Activated gamma-delta T cell (primary cell): ENCODE measurements at places on chromosomes 2 and 18.

DNA sequence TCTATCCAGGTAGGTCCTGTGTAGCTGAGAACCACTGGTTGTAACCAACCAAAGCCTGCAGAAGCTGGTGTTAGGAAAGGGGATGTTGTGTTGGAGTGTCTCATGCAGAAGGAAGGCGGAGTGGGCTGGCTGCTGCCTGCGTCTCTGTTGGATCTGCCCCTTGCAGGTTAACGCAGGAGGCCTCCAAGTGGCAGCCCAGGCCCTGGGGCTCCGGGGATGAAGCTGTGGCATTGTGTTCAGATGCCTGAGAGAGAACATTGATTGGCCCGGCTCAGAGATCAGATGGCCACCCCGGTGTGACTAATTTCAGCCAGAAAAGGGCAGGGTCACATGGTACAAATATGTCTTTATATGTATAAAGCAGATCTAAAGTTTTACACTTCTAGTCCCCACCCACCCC is 216.0 kb downstream of the GLI2 start:
- no peak for DNase-seq

DNA sequence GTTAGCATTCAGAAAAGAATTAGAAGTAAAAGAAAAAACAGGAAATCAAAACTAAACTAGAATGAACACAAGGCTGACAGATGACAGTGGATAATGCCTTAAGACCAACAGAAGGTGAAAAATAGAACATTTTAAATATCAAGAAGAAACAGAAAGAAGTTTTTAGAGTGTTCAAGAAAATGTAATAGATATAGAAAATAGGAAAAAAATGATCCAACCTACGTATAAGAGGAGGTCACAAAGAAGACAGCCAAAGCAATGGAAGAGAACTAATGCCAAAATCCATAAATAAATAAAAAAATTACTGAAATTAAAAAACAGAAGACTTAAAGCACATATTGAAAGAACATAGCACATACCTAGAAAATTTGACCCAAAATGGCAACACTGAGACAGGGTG is 42.5 kb upstream of the EN1 start:
- DNase-seq = no peak

DNA sequence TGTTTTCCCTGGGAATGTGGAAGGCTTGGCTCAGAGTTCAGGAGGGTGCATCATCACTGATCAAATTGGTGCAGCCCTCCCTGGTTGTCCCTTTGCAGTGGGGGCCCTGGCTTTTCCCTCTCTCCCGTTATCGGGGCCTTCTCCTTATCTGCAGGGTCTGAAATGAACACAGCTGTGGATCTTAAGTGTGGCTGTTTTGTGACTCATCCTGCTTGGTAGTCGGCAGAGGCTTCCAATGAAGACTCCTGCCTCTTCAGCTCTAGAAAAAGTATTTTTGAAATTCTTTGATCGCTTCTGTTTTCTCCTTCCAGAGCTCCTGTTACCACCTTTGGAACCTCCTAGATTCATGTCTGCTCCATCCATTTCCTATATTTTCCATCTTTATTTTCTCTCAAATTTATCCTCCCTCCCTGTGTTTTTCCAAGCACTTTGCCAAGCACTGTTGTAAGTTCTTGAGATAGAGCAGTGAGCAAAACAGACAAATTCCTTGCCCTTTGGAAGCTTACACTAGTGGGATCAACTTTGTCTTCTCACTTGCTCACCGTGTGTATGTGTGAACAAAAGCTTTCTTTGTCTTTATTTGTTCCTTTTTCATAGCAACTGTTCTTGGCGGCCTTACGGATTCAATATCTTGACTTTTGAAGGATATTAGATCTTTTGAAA is 45.7 kb downstream of the RALB start:
- DNase-seq = no peak

DNA sequence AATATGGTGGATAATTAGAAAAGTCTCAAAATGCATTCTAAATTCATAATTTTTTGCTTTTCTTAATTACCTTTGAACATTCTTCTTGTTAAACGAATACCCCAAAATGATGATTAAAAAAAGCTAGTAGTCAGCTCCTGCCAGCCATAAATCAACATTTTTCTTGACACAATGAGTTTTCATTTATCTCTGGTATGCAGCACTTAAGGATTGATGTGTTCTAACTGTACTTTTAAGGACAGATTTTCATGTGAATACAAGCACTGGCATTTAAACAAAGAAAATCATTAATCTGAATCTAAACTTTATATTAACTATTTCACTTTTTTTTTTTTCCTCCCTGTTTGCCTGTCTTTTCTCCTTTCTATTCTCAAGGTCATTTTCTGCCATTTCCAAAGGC is 976.8 kb downstream of the TMEM182 start:
- DNase-seq = no peak

DNA sequence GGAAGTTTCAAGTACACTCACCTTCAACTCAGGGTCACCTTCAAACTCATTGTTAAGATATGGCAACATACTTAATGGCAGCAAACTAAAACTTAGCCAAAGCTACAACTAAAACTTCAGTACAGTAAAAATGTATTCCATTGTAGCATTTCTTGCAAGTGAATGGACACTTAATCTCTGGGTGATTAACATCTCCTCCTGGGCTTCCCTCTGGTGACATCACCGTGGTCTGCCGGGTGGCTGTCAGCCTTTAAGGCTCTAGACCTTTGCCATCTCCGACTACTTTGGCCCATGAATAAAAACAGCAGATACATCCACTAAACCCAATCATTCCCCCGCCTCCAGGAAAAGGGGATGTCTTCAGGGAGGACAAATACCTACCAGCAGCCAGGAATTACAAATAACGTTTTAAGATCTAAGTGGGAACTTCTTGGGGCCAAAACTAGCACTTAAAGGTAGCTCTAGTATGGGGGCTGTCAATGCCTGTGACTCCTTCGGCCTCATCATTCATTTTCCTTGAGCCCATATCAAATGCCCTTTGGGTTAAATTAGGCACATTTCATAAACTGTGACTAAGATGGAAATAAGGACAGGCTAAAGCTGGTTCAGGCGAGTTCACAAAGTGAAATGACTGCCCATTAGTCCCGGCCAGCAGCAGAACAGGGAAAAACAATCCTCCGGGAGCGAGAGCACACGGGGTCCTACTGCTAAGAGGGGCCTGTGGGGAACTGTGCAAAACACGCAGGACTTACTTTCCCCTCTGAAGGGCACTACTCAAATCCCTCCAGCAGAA is 1.1 kb downstream of the TFCP2L1 start:
- no peak for DNase-seq

GRCh38 chr2:234459401-234460009 is 37.4 kb downstream of the ARL4C start:
- no peak for DNase-seq

DNA sequence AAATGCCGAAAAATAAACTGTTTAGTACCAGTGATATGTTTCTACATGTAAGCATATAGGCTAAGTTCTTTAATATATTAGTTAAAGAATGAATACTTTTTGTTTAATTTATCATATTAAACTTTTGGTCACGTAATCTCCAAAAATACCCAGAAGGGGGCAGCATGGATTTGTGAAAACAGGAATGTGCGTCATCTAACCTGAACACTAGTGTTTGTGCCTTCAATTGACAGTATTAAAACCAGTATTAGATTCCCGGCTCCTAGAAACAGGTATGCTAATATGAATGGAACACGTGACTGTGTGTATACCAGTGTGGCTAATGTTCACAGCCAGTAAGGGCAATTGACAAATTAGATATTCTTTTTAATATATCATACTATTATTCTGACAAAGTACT is 51.8 kb downstream of the WDR7 start:
- DNase-seq = no peak

DNA sequence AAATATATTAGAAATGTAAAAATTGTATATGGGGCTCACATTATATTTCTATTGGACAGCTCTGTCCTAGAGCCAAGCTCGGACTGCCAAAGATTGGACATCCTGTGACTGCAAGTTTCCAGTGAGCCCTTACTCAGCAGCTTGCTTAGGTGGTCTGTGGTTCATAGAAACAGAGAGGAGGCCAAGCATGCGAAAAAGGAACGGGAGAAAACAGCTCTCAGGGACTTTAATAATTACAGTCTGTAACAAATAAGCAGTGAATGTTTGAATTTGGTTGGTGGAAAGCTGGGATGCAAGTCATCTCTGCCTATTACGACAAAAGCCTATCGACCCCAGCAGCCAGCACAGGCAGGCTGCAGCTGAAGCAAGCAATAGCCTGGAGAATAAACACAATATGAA is 35.6 kb downstream of the WIPF1 start:
- no peak for DNase-seq

DNA sequence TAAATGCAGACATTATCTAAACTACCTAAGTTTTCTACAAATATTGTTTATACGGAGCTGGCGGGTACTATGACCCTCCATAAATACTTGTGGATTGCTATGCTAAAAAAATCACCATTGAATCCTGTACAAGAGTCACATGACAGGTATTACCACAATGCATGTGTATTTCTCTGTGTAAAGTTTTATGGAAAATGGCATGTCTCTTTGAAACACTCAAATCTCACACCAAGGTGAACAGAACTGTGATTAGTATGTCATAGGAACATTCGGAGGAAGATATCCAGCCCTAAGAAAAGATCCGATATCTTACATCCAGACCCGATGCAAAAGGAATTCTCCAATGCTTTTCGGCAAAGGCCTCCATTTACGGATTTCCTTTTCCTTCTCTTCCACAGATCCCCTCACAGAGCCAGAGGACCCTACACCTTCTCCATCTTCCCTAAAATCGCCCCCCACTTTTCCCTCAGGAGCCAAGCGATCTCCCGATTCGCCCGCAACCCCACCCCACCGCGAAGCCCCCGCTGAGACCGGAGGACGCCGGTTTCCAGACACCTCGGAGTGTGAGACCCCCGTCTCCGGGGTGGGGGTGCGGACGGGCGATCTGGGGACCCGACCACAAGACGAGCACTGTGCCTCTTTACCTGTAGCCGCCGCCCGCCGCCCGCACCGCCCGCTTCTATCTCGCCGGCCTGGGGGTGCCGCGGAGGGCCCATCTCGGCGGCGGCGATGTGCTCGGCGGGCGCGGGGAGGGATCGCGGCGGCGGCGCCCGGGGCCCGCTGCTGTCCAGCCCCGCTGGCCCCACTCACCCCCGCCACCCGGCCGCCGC is 1.2 kb downstream of the SAP130 start:
- no peak for DNase-seq

DNA sequence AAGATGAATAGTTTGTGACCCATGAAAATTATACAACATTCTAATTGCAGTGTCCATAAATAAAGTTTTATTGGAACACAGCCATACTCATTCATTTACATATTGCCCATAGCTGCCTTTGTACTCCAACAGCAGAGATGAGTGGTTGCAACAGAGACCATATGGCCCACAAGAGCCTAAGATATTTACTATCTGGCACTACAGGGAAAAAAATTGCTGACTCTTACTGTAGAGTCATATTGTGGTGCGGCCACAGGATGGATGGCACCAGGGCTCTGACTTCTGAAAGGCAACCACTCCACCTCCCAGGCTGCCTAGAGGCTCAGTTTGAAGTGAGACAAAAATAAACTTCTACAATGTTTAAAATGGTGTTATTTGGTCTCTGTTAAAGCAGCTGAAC is 404.0 kb upstream of the ATP5MC3 start:
- no peak for DNase-seq

- no peak for DNase-seq
Measured at GRCh38 chr2:74406035-74406434, 15.4 kb downstream of the C2orf81 start.
